ENCODE measurements at places on chromosomes 13 and 19. TPM values are rescaled to one million over a fixed set of nuclear protein-coding genes. Genes with fewer than 3 reads are reported as not detected.

SBSN gene
- not detected for total RNA-seq

RDH8 gene
- total RNA-seq, result not detected

DNA sequence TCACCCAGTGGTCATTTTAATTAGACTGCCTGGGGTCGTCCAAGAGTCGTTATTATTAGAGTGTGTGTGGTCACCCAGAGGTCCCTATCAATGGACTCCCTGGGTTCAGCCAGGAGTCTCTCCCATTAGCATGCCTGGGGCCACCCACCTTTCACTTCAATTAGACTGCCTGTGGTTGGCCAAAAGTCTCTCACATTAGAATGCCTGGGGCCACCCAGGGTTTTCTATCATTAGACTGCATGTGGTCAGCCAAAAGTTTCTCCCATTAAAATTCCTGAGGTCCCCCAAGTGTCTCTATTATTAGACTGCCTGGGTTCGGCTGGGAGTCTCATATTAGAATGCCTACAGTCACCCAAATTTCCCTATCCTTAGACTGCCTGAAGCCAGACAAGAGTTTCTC, 1472.6 kb downstream of the UQCRFS1 start:
- H3K27me3 ChIP-seq, result no peaks in the 10 kb centered on the region
- no peak for DNase-seq
- peaks cover 7% of the 10 kb centered on the region for H3K36me3 ChIP-seq

FARP1 gene
- 30.9 TPM for total RNA-seq

CIC gene
- 42.0 TPM for total RNA-seq
